ENCODE measurements at places on chromosomes 2 and 18.

GRCh38 chr2:195003881-195004471 lies 653.0 kb upstream of the SLC39A10 start:
- no peak for DNase-seq

- DNase-seq, result no peak
Measured at GRCh38 chr2:137942037-137942832, 22.0 kb upstream of the HNMT start.

GRCh38 chr2:71812736-71813135 lies 334.9 kb downstream of the CYP26B1 start:
- no peak for DNase-seq

DNA sequence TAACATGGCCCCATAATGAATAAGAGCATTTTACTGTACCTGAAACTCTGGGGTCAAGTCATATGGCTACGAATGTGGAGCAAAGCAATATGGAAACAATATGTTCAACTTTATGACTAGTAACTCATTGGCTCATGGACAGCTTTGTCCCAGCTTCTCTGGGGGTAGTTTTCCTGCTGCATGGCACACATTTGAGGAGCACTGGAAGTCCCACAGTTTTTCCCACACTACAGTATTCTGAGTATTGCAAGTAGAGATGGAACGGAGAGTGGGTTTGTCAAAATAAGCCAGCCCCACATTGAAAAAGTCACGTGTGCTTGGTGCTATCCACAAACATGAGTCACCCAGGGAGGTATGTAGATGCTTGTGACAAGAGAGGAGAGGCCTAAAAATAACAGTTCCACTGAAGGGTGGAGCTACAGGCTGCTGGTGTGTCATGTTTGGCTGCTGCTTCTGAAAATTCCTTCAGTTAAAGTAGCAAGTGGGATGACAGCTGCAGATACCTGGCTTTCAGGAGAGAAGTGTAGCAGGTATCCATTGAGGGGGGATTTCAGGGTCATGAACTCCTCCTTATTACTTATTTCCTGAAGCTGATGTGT lies 48.2 kb upstream of the CTAGE1 start:
- no peak for DNase-seq

- no peak for DNase-seq
Measured at GRCh38 chr2:229562472-229563127, 151.8 kb downstream of the DNER start.

DNA sequence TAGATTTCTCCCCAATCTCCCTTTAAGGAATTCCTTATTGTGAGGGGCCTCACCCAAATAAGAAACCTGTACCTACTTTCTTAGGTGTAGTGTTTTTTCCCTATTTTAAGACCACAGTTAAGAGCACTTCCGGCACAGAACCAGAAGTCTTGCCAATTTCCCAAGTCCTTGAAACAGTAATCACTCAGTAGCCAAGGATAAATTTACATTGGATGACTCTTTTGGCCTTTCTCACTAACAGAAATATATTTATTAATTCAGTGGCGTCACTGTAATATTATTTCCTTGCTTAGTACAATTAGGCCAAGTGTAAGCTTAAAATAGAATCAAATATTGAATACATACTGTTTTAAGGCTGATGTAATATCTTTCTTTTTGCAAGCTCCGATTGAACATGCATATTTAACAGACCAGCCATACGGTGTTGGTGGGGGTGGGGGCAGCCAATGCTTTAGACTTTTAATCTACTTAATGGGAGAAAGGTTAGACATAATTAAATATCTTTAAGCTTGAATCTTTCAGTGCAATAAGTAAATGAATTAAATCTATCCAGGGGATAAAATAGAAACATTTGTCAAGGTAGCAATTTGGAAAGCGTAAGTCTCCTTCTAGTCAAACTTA lies 50.8 kb upstream of the ITGA6 start:
- DNase-seq, result no peak

- no peak for DNase-seq
Measured at GRCh38 chr2:124264551-124265091, 239.5 kb downstream of the CNTNAP5 start.

DNA sequence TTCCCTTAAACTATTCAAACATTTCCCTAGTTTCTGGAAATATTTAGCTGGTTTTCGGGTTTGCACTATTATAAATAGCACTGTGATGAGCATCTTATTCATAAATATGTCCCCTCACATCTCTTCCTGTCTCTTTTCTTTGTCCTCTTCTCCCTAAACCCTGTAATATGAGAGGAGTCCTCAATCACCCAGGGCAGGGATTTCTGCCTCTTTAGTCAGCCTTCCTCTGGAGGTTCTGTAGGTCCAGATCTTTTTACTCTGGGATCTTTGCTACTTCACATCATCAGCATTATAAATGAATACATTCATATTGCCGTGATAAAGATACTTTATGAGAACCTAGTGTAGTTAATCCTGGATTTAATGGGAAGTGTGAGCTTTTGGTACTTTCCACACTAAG lies 87.9 kb upstream of the TTN start:
- no peak for DNase-seq

- no peak for DNase-seq
Measured at GRCh38 chr18:3594760-3595368, 144.9 kb downstream of the TGIF1 start.

DNA sequence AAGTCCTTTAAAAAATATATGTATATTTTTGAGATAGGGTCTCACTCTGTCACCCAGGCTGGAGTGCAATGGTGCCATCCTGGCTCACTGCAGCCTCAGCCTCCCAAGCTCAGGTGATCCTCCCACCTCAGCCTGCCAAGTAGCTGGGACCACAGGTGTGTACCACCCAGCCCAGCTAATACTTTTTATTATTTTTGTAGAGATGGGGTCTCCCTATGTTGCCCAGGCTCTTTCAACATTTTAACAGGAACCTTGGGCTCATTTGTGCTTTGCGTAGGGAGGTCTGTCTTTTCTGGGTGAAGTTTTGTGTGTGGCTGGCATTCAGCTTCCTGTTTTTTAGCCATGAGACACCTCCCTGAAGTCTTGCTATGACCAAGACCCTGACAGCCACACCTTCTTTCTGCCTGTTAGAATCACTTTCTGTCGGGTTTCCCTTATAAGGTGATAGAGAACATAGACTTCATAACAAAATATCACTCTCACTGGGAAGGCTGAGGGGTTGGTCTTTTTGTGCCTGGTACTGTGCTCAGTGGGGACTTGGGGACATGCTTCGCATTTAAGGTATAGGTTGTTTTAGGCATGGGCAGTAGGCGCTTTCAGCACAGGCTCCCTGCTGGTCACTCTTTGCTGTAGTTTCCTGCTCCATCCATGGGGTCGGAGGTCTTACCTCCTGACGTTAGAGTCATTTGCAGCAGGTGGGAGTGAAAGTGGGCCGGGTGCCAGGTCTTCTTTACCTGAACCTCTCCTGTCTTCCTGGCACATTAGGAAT lies 3.4 kb downstream of the RAB31 start:
- DNase-seq, result no peak

GRCh38 chr2:78876316-78876688 lies 149.2 kb upstream of the REG3G start:
- no peak for DNase-seq

GRCh38 chr2:162926907-162927306 lies 88.3 kb upstream of the KCNH7 start:
- no peak for DNase-seq

DNA sequence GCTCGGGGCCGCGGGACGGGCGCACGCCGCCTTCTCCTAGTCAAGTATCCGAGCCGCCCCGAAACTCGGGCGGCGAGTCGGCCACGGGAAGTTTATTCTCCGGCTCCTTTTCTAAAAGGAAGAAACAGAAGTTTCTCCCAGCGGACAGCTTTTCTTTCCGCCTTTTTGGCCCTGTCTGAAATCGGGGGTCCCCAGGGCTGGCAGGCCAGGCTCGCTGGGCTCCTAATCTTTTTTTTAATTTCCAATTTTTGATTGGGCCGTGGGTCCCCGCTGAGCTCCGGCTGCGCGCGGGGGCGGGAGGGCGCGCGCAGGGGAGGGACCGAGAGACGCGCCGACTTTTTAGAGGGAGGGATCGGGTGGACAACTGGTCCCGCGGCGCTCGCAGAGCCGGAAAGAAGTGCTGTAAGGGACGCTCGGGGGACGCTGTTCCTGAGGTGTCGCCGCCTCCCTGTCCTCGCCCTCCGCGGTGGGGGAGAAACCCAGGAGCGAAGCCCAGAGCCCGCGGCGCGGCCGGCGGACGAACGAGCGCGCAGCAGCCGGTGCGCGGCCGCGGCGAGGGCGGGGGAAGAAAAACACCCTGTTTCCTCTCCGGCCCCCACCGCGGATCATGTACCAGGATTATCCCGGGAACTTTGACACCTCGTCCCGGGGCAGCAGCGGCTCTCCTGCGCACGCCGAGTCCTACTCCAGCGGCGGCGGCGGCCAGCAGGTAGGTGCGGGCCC lies 617 bp downstream of the FOSL2 start:
- DNase-seq, result no peak

DNA sequence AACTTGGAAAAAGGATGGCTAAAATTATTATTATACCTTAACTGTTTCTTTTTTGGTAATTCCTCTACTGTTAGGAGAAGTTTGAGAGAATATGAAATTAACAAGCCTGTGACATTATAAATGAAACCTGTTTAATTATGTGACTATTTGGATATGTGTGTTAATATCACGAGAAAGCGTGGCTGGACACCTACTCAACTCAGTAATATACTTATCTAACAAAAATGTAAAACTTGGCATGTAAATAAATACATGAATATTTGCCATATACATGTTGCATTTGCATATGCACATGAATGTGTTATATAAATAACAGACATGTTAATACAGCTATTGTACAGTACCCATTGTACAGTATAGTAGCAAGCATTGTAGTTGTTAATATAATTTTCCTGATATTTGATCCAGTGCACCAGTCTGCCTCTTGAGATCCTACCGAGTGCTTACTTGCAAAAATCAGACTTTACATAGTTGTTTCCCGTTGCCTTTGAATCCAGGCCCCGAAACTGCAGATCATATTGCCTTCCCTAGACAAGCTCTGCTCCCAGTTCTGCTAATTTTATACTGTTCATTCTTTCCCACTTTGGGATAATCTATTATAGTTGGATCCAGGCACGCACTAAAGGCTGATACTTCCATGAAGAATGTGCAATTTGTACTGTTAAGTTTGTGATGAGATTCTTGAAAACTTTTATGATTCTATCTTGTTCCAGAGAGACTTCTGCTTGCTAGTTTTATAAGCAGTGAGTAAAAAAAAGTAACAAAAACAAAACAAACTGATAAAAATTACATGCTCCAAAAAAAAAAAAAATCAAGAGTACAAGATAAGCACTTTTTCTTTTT lies 395.6 kb downstream of the ARHGAP15 start:
- no peak for DNase-seq

DNA sequence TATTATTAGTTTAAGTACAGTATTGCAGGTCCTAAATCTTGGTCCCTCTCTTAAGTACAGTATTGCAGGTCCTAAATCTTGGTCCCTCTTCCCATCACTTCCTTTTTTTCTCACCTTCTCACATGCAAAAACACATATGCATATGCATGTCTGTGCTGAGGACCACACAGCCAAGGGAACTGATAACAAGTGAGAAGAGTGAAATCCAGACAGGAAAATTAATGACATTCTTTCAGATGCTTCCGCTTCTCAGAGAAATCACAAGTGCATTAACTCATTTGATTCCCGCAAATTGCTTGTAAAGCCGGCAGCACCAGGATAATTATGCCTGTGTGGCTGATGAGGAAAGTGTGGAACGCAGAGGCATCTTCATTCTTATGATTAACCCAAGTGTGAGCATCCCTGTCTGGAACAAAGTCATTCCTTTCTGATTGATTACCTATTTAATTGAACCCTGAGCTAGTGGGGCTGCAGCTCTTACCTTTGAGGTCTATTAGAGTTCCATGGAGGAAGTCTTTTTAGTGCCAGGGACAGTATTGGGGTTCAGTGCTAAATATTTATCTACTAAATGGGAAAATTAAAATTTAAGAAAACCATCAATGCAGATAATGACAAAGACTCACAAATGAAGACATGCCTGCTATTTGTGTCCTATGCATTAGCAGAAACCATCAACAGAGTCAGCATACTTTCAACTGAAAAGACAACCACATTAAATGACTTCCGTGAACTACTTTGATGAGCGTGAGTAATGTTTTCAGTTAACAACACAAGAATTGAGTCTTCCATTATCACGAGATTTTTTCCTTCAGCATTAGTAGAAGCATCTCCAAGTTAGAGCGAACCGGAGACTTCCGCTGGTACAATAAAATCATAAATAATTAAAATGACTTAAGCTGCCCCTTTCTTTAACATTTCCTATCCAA lies 220.4 kb upstream of the SLC35G4 start:
- DNase-seq, result no peak

- DNase-seq, result no peak
Measured at GRCh38 chr2:193502363-193503035, 1307.8 kb upstream of the TMEFF2 start.

DNA sequence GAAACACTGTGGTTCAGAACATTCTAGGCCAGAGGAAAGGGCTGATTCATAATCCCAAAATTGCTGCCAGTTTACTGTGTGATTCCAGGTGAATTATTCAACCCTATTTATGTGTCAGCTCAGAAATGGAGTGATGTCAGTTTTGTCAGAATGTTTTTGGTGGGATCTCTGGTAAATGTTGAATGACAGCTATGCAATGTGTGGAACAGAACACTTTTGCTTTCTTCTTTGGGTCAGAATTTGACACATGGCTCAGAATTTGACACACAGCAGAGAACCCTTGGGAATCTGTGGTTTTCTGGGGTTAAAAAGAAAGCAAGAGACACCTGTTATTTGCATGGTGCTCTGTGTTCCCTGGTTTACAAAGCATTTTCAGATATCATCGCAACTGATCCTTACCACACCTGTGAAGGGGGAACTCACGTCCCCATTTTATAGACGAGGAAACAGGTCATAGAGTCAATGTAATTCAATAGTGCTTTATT lies 1.6 kb upstream of the MTA3 start:
- DNase-seq, result no peak

- no peak for DNase-seq
Measured at GRCh38 chr2:2244508-2244907, 86.6 kb downstream of the MYT1L start.

DNA sequence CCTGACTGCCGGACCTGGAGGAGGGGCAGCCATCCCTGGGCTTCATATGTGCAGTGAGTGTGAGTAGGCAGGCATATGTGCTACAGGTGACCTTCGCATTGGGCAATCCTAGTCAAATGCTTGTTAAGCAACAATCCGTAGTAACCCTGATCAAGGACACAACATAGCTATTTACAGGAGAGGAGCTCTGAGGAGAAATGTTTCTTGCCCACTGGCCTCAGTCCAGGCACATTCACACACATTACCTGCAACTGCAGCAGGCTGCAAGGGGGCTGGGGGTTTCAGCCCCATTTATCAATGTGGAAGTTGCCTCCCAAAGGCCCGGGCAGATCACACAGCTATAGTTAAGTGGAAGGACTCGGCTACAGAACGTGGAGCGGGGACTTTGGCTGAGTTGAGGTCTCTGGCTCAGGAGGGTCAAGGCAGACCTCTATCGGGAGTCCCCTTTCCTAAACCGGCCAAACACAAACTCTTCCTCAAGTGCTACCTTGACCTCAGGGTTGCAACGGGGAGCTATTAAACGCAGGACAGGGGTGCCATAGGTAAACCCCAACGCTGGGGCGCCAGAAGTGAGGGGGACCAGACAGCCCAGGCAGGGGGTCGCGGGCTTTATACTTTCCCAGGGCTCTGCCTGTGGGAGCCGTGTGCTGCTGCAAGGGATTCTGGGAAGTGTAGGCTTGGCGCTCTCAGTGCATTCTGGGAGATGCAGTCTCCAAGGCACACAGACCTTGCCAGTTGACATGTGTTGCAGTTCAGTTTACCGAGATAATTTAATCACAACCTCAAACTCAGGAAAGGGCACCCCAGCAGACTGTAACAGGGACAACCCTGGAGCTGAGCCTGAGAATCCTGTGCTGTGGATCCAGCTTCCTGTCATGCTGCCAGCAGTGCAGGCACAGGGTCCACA lies 9.4 kb downstream of the KHK start:
- DNase-seq, result no peak

All from T-helper 22 cell (primary cell).